Stimulated activated CD4-positive, alpha-beta T cell treated with anti-CD3 and anti-CD28 coated beads, Interleukin-12 subunit alpha, Interleukin-12 subunit beta, amount 100 ng/mL, for 4 hours (primary cell): ENCODE measurements at places on chromosomes 7 and 10.

GRCh38 chr10:126646110-126646509 lies 24.4 kb downstream of the C10orf90 start:
- DNase-seq, result no peak

- peak; percentile 64 for DNase-seq
These were observed at the start of gene RNLS for GRCh38 chr10:88582806-88583583. RNLS (minus strand) TSS chr10:88583318.

GRCh38 chr10:123995461-123996131 lies 97.8 kb downstream of the CHST15 start:
- no peak for DNase-seq

DNA sequence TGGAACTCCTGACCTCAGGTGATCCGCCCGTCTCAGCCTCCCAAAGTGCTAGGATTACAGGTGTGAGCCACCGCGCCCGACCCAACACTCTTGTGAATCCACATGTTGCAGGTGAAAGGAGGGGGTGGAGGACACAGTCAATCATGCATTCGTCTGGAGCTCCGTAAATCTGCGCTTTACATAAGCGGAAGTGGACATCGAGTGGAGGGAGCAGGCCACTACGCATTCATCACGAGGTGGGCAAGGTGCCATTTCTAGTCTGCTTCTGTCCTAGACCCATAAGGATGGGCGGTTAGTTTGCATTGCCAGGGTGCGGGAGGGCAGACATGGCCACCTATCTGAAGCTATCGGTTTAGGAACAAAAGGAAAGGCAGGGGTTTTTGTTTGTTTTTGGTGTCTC lies 225.2 kb upstream of the TCERG1L start:
- no peak for DNase-seq

GRCh38 chr7:117759950-117760640 lies 113.1 kb downstream of the CTTNBP2 start:
- no peak for DNase-seq

GRCh38 chr10:91034042-91034441 lies 113.2 kb upstream of the ANKRD1 start:
- no peak for DNase-seq

GRCh38 chr7:91929463-91929862 lies 11.2 kb upstream of the AKAP9 start:
- DNase-seq, result no peak

DNA sequence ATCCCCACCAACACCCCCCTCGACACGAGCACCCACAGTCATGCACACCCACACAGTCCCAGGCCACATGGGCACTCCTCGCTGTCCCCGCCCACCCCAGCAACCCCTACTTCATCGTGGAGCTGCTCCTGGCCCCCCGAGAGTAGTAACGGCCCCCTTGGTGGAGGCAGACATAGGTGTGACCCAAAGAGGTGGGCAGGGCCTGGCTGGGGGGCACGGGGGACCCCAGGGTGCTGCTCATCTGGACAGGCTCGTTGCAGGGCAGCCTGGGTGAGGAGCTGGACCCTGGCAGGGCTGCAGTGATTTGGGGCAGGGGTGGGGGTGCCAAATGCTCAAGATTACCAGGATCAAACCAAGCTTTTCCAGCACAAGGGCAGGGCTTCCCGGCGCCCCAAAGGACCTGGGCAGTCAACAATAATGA lies 42.4 kb upstream of the ZMIZ1 start:
- DNase-seq, result no peak

DNA sequence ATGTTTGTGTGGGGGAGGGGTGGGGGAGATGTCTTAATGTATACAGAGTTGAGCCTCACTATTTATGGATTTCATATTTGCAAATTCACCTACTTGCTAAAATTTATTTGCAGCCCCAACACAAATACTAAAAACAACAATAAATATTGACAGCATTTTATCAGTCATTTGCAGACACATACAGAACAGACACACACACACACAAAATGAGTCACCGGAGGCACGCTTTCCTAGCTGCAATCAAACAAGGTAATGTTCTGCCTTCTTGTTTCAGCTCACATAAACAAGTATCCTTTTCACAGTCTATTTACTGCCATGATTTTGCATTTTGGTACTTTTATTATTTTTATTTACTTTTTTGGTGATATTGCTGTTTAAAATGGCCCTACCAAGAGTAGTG lies 88.5 kb downstream of the IPMK start:
- DNase-seq, result no peak

GRCh38 chr10:130550952-130551674 lies 414.9 kb downstream of the GLRX3 start:
- DNase-seq, result no peak

- DNase-seq, result no peak
These were observed 57.8 kb downstream of the MICU1 start for GRCh38 chr10:72567889-72568640.

DNA sequence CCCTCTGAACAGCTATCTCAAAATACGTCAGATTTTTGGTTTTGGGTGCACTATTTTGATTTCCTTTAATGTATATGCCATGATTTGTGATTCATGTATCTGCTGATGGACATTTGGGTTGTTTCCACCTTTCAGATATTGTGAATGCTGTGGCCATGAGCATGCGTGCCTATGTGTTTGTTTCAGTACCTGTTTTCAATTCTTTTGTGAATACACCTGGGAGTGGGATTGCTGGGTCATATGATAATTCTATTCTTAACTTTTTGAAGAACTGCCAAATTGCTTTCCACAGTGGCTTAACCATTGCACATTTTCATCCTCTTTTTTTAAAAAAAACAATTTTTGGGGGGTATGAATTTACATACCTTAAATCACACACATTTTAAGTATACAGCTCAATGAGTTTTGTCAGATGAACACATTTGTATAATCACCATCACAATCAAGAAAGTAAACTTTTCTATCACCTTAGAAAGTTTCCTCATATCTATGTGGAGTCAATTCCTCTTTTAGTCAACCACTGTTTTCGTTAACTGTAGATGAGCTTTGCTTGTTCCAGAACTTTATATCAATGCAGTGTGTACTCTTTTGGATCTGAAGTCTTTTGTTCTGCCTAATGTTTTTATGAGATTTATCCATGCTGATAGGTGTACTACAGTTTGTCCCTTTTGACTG lies 36.9 kb downstream of the CYP26A1 start:
- DNase-seq, result no peak

GRCh38 chr7:88203401-88203800 lies 16.4 kb downstream of the SRI start:
- DNase-seq, result no peak

DNA sequence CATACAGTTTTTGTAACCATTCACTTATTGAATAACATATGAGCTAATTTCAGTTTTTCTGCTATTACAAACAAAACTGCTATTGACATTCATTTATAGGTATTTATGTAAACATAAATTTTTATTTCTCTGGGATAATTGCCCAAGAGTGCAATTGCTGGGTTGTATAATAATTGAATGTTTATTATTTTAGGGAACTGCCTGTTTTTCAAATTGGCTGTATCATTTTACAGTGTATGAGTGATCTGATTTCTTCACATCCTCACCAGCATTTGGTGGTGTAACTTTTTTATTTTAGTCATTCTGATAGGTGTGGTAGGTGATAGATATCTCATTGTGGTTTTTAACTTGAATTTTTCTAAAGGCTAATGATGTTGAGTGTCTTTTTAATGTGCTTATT lies 26.4 kb downstream of the KIF11 start:
- DNase-seq, result no peak

GRCh38 chr7:80770675-80771081 lies 132.2 kb downstream of the CD36 start:
- no peak for DNase-seq

DNA sequence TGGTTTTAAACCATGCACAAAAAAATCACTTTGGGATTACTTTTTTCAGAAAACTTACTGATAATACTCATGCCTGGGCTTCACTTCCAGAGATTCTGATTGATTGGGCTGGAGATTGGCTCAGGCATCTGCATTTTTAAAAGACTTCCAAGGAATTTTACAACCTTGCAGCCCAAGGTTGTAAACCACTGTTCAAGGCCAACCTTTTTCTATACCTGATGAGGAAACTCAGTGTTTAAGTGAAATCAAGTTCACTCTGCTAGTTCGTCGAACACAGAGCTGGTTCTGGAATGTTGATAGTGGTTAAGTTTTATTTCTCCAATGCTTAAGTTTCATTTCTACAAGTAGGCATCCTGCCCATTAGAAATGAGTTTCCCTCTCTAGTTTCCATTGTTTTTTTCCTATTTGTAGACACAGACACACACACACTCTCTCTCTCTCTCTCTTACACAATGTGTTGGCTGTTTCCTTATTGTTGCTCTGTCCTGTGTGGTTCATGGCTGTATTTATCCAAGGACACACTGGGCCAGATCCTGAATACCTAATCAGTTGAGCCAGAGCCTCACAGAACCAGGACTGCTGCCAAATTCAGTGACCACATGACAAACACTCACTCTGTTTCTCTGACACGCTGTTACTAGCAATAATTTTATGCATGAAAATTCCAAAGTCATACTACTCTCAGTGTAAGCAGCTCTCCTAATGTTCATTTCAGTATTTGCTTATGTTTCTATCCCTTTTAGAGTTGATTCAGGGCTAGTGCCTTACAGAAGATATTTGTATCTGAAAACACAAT lies 3.7 kb upstream of the IFIT1B start:
- no peak for DNase-seq

DNA sequence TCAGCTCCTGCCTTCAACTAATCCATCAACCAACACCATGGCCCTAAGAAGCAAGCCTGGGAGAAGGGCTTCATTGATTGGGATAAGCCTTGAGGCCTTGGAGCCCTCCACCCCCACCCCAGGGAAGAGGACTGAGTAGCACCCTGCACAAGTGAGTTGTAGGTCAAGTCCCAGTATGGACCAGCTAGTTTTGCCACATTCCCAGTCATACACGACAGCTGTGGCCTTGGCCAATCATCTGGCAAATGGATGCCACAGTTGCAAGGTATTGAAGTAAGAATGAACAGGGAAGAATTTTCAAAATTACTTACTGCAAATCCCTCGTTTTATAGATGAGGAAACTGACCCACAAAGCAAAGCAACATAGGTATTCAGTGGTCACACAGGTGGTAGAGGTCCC lies 109.7 kb downstream of the STRA8 start:
- no peak for DNase-seq

DNA sequence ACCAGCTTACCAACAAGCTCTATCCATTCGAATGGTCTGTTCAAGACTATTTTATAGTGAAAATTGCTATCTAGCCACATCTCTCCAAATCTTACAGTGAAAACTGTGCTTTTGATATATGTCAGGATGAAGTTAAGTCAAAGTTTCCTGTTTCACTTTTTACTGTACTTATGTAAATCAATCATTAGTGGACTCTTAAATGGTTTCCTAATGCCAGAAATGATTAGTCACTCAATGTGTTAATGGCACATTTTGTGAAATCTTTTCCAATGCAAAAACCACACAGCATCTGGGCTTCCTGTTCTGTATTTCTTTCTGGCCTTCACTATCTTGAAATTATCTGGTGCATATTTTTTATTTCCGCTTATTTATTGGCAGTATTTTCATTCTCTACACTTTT lies 87.3 kb upstream of the STEAP1B start:
- no peak for DNase-seq

GRCh38 chr7:130721486-130722277 lies 12.3 kb downstream of the KLF14 start:
- no peak for DNase-seq
